ENCODE measurements at places on chromosomes 11 and 22. TPM values are rescaled to one million over a fixed set of nuclear protein-coding genes. Genes with fewer than 3 reads are reported as not detected.

SGSM1 gene
- total RNA-seq: not detected

TIMP3 gene
- total RNA-seq: 98.8 TPM

GRCh38 chr11:2794968-2795322 lies 90.6 kb downstream of the CDKN1C start:
- no peak overlapping the region for H3K4me3 ChIP-seq
- DNase-seq: no peak
- no peaks in the 10 kb centered on the region for H3K36me3 ChIP-seq
- H3K4me1 ChIP-seq: no peaks in the 10 kb centered on the region
- H3K27me3 ChIP-seq: peaks cover 46% of the 10 kb centered on the region

- no peak overlapping the region for H3K27ac ChIP-seq
- H3K4me1 ChIP-seq: no peaks in the 10 kb centered on the region
- H3K27me3 ChIP-seq: no peaks in the 10 kb centered on the region
- H3K36me3 ChIP-seq: no peaks in the 10 kb centered on the region
Measured at GRCh38 chr11:56783448-56784041, 35.0 kb upstream of the OR9G4 start.

SOX10 gene
- not detected for total RNA-seq
